ENCODE measurements at places on chromosomes 3 and 15. TPM values are rescaled to one million over a fixed set of nuclear protein-coding genes. Genes with fewer than 3 reads are reported as not detected.

DNA sequence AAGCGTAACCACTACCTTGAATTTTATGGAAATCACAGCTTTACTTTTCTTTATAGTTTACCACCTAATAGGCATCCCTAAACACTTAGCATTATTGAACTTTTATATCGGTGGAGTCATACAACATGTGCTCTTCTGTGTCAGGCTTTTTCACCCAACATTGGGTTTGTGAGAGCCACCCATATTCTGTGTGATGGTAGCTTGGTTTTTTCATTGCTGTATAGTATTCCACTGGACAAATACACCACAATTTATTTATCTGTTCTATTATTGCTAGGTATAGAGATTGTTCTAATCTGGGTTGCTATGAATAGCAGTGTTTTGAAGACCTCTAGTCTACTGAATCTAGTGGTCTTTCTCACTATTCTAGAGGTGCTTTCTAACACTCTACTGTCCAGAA is 31.6 kb upstream of the ATP1B3 start:
- DNase-seq = no peak

- DNase-seq = no peak
Measured at GRCh38 chr15:29938361-29939335, 116.4 kb upstream of the TJP1 start.

DNA sequence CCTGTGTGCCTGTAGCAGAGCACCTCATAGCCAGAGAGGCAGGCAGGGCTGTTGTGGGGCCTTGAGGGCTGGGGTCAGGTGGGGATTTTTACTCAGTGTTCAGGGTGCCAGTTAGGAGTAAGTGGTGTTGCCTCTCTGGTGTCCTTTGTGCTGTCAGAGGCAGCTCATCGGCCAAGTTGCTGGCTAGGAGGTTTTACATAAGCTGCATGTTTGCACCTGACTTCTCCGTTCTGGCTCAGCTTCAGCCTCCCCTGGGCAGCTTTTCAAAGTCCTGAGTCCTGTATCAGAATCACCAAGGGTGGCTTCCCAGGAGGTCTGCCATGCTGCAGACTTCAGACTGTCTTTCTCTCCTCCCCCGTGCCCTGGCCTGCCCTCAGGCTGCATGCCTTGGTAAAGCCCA is 242.6 kb upstream of the TPM1 start:
- no peak for DNase-seq

GRCh38 chr3:177603148-177603603 is 405.9 kb upstream of the TBL1XR1 start:
- no peak for DNase-seq

DNA sequence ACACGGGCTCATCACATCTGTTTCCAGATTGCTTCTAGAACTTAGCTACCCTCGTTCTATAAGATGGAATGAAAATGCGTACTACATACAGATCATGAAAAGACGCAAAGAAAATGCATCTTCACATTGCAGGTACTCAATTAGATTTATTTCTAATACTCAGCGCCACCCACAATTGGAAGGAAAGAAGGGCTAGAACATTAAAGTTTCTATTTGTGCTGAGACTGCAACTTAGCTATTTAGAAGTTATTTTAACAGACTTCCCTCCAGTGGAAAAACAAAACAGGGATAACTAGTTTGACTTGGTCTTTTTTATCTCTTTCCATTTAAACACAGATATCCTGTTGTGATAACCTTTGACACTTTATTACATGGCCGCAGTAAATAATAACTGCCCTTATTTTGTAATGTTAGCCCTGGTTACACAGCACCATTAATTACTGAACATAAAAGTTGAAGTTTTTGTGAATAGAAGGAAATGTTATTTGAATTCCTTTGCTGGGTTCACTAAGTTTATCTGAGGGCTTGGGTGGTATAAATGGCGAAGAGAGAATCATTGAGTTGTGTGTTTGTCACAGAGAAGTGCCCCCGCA is 86.9 kb upstream of the SLC25A26 start:
- DNase-seq = no peak

DNA sequence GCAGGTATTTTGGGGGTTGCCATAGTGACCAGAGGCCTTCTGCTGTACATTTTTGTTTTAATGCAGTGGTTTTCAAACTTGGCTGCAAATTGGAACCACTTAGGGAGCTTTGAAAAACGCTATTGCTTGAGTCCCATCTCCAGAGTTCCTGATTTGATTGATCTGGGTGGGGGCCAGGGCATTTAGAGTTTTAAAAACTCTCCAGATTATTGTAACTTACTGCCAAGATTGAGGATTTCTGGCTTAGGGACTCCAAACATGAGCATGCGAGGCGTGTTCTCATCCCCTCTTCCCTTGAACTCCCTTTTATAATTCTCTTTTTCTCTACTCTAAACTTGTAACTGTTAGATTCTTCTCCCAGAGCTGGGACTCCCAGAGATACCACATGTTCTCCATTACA is 340.8 kb upstream of the SUCLG2 start:
- no peak for DNase-seq

- no peak for DNase-seq
Measured at GRCh38 chr15:26996250-26996649, 25.3 kb downstream of the GABRG3 start.

DNA sequence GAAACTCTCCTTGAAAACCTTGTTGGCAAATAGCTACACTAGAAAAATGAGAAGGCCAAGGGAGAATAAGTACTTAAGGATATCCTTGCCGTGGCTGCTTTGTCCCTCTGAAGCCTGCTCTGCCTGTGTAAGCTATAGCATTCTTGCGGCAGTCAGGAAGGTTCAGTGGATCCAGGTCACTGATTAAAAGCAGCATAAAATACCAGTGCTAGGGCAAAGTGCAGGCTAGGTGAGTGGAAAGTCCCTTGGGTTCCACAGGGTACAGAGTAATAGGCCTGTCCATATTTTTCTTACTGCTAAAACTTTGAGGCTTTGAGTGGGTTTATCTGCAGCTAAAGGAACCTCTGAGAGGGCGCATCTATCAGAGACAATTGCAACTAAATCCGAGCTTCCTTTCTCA is 10.3 kb downstream of the CXCR6 start:
- no peak for DNase-seq

DNA sequence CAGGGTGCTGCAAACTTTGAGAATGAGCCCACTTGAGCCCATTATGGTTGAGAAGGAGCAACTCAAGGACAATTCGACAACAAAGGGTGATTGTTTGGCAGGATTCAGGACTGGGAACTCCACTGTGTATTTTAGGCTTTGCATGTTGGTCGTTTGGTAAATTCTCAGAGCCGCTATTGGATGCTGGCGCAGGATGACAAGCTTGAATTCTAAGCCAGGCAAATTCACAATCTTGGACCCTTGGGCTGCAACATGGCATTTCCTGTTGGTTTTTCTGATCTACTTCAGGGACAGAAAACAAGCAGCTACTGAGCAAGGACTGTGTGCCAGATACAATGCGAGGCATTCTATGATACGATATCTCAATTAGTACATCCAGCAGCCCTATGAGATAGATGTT is 82.8 kb downstream of the RYR3 start:
- DNase-seq = no peak

DNA sequence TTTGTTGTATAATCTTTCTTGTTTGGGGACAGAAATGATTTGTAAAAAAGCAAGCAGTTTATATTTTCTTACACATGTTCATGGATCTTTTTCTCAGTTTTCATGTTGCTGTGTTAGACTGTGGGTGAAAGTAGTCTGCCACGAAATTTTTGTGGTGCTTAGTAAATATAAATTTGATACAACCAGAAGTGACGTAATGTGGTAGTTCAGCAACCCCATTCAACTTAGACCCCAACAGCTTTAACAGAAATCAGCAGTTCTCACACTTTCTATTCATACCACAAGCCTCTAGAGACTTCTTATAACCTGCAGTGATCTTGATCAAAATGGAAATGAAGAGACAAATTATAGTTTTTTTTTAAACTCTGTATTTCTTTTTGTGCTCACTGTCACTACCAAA is 120.2 kb upstream of the IGSF10 start:
- no peak for DNase-seq

GRCh38 chr3:18740631-18741583 is 315.8 kb upstream of the SATB1 start:
- no peak for DNase-seq

GRCh38 chr3:56111606-56112304 is 356.5 kb downstream of the ERC2 start:
- no peak for DNase-seq

PAK6 gene
- total RNA-seq = 4.5 TPM

C2CD4A gene
- 0.35 TPM for total RNA-seq

SCAANT1 gene
- total RNA-seq = not detected

NMNAT3 gene
- total RNA-seq = 2.5 TPM

RFTN1 gene
- 34.7 TPM for total RNA-seq
